NCI-H226 (cell line): ENCODE measurements at places on chromosomes 4 and X.

DNA sequence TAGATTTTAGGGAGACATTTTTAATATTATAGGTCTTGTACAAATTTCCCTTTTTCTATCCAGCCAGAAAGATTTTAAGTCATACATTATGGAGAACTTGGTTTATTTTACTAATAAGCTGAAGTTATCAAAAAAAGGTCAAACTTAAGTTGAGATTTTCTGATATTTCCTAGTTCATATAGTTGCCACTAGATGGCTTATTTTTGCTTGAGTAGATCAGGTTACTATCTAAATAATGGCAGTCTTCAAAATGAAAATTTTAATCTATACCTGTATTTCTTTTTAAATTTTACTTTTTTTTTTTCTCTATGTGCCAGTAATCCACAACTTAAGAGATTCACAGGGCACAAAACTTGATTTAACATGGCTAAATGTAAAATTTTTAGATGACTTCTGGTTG, 52.3 kb downstream of the USP9X start:
- DNase-seq = no peak

DNA sequence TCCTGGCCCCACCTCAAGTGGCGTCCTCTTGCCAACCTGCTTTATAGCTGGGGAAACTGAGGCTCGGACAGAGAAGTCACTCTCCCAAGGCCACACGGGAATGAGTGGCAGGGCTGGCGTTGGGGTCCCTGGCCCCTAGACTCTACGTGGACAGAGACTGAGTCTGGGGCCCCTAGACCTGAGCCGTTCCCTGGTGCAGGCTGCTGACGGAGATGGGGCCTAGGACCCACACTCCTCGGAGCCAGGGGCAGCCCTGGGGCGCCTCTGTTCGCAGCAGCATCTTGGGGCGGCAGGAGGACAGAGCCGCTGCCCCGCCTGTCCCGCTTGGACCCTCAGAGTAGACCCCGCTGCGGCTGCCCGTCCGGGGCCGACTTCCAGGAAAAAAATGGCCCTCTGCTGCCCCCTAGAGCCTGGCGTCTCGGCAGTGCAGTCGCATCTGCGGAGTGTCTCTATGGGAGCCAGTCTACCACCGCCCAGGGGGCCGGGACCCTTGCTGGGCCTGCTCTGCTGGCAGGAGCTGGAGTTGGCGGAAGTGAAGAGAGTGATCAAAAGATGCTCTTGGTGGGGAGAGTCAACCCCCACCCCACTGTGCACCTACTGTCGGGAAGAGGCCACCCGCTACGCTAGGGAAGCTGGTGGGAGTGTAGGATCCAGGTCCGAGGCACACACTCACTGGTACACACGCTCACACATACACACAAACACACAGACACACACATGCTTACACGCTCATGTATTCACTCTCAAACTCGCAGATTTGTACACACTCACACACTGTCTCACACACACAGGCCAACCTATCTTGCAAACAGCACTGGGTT, 220.1 kb downstream of the AFAP1 start:
- no peak for DNase-seq

DNA sequence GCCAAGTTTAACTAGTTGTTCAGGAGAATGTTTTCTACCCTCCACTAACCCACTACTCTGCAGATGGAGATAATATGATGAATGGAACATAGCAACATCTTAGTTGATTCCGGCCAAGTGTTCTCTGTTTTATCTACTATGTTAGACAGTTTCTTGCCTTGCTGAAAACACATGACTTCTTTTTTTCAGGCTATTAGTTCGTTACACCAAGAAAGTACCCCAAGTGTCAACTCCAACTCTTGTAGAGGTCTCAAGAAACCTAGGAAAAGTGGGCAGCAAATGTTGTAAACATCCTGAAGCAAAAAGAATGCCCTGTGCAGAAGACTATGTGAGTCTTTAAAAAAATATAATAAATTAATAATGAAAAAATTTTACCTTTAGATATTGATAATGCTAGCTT, 13.3 kb downstream of the ALB start:
- no peak for DNase-seq

GRCh38 chr4:16194214-16194613, 32.1 kb downstream of the TAPT1 start:
- DNase-seq = no peak

- no peak for DNase-seq
Observed at GRCh38 chr4:85738721-85739120, 263.8 kb downstream of the ARHGAP24 start.

GRCh38 chr4:8457646-8458252, 17.2 kb downstream of the TRMT44 start:
- no peak for DNase-seq

DNA sequence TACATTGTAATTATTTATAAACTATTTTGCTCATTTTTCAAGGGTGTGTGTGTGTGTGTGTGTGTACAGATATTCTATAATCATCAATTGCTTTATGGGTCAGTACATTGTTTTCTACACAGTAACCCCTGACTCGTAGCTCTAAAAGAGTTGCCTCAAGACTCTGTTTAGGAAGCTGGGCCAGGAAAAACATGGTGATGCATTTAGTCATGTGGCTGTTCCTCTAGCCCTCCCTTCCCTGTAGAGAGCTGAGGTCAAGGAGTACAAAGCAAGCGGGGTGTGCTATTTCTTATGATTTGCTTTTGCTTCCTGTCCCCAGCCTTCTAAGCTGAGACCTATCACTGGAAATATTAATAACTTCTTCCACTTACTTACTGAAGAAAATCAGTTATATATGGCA, 34.8 kb upstream of the SPANXD start:
- no peak for DNase-seq

GRCh38 chrX:116667346-116668134, 204.8 kb upstream of the CT83 start:
- no peak for DNase-seq

- DNase-seq = no peak
Observed at GRCh38 chrX:129900054-129900453, 5.9 kb upstream of the UTP14A start.

DNA sequence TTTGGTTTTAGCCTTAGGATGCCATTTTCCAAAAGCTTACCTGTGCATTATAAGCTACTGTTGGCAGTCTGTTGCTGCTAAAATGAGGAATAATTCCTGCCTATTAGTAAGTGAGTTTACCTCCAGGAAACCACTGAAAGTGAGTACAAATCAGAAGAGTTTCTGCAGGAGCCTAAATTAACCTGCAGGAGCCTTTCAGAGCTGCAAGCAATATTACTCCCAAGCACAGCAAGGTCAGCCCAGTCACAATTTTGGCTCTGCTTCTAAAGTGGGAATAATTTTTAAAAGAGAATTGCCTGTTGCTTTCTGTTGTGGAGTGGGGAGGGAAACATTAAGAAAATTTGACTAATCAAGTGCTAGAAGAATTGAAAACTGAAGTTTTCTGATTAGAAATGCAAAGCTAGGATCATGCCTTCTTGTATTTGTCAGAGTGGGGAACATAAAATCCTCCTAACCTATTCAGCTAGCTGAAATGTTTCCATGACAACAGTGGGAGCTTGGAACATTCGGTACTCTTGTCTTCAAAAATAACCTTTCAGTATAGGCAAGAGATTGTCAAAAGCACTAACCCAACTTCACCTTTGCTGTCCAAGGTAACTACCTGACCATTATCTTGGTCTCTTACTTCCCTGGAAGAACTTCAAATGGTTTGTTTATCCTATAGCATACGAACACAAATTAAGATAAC, 193.2 kb downstream of the COMMD8 start:
- no peak for DNase-seq

GRCh38 chr4:140096483-140096861, 57.5 kb downstream of the MAML3 start:
- DNase-seq = no peak

GRCh38 chr4:174859904-174860303, 30.9 kb upstream of the GLRA3 start:
- no peak for DNase-seq

GRCh38 chr4:25970226-25970675, 56.2 kb downstream of the SMIM20 start:
- DNase-seq = peak; percentile 48

GRCh38 chr4:103673983-103674382, 45.8 kb downstream of the TACR3 start:
- DNase-seq = no peak

DNA sequence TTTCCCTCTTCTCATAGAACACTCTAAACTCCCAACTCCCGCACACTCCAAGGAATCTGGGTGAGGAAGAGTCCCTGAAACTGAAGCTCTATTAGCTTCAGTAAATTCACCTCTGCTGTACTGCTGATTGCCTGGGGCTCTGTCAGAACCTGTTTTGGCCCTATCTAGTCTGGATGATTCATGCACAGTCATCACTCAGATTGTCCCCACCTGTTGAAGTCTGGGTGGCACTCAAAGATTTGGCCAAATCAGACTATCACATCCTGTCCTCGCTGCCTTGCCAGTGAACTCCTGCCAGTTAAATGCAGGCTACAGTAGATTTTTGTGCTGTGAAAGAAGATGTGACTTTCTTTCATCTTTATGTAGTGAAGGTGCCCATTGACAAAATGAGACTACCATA, 63.5 kb upstream of the EMCN start:
- DNase-seq = peak; percentile 5

DNA sequence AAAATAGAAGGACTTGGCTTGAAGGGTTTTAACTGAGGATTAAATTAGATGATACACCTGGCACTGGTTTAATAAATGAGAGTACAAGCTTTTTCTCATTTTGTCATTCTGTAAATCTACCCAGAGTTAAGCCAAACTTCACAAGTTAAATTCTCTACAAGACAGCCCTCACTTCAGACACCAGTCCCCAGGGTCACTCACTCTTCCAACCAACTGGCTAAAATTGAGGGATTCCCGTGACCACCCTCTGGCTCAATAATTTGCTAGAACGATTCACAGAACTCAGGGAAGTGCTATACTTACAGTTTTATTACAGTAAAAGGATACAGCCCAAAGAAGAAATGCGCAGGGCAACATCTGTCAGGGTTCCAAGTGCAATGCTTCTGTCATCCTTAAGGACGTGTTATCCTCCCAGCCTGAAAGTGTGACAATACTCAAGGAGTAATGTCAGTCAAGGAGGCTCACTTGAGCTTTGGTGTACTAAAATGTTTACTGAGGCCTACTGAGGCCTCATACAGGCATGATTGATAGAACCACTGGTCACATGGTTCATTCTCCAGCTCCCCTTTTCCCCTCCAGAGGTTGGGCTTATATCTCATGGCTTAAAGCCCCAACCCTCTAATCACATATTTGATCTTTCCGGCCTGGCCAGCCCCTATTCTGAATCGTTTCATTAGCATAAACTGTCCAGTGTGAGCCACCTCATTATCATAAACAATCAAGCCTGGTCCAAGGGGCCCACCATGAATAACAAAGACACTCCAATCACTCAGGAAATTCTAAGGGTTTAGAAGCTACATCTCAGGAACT, 9.6 kb upstream of the TMSB4X start:
- DNase-seq = no peak

DNA sequence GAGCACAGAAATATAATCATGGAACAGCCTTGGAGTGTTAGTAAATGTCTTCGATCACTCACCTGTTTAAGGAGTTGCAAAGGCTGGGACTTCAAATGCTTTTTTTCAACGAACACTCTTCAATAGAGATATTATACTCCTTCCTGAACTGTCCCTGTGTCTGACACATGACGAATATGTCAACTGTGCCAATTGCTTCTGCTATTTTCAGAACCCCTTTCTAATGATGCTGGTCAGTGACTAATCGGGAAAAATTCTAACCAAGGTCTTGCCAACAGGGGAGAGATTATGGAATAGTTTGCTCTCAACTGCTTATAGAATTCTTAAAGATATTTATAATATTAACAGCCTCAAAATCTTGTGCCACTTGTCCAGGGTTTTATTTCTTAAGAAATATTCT, 8.5 kb upstream of the KLHL34 start:
- peak; percentile 3 for DNase-seq

DNA sequence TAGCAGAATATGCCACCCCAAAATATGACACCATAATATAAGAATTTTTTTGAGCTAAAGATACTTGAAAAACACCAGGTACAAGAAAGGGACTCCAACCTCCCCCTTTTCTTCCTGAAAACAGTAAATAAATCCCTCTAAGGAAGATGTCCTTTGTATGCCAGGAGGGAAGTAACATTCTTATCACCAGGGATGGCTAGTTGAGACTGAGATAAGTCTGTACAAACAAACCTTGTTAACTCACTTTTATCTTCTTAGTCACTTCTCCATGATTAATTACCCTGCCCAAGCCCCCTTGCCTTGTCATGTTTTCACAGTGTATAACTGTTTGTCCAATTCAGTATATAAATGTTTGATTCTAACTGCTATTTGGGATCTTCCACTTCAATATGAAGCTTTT, 888.0 kb downstream of the PCDH18 start:
- peak; percentile 27 for DNase-seq

GRCh38 chrX:69262036-69262936, 97.0 kb upstream of the PJA1 start:
- peak; percentile 57 for DNase-seq

GRCh38 chr4:19987746-19988145, 264.0 kb upstream of the SLIT2 start:
- DNase-seq = peak; percentile 50

- DNase-seq = no peak
Observed at GRCh38 chr4:162700815-162701361, 465.8 kb downstream of the NAF1 start.

DNA sequence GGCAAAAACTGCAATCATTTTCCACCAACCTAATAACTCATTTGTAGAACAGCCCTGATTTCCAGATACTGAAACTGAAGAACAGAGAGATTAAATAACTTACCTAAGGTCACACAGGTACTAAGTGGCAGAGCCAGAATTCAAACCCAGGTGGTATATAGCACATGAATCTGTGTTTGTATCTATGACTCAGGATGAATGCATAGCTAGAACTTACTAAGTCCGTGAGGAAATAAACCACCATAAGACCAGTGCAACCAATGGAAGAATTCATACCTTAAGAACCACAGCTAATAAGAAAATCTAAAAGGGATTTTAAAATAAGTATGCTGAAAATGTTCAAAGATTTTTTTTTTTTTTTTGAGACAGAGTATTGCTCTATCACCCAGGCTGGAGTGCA, 1.5 kb upstream of the PLAC1 start:
- DNase-seq = no peak

GRCh38 chr4:77001907-77002306, 52.4 kb downstream of the SEPTIN11 start:
- no peak for DNase-seq

DNA sequence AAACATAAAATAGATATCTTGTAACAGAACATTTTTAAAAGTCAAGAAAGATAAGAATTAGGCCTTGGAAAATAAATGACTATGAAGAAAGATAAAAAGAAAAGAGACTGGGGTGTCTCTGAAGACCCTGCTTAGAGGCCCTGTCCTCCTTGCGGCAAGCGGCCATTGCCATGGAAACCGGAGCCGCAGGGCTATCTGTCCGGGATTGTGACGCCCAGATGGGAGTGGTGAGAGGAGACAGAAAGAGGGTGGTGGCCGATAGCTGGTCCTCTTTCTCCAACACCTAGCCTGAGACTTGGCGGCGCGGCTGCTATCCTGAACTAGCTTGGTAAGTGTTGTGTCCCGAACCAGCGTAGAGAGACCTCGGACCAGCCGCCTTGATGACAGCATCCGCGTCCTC, at the start of gene DUSP21:
DUSP21 (plus strand) TSS at position 269 of the 400 bp plus-strand sequence; CDS start at position 381, 112 bp downstream.
- no peak for DNase-seq

DNA sequence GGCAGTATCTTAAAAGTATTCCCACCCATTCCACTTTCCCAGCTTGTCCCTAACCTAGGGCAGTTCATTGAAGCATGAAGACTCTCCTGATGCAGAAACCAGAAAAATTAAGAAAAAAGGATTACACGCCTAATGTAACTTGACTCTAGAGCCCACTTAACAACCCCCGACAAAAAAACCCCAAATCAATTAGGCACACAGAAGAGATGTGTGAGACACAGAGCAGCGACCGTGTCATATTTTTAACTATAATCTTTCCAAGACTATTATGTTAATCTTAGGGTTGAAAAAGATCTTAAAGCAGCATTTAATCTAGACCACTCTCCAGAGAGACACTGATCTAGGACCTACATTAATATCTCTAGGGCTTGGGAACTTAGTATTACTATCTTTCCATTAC, 1.3 kb downstream of the YTHDC1 start:
- DNase-seq = no peak
